ENCODE measurements at places on chromosomes 2 and 18. TPM values are rescaled to one million over a fixed set of nuclear protein-coding genes. Genes with fewer than 3 reads are reported as not detected.

TMEM237 gene
- 15.7 TPM for total RNA-seq

KCNF1 gene
- total RNA-seq = 24.5 TPM

GPR75 gene
- 1.6 TPM for total RNA-seq

KRTCAP3 gene
- total RNA-seq = 1.1 TPM

ZSWIM2 gene
- total RNA-seq = not detected
